AG10803 (cell line): ENCODE measurements at places on chromosomes 13 and 19.

GRCh38 chr13:112748947-112749735, 59.3 kb downstream of the ATP11A start:
- peak; percentile 41 for DNase-seq

DNA sequence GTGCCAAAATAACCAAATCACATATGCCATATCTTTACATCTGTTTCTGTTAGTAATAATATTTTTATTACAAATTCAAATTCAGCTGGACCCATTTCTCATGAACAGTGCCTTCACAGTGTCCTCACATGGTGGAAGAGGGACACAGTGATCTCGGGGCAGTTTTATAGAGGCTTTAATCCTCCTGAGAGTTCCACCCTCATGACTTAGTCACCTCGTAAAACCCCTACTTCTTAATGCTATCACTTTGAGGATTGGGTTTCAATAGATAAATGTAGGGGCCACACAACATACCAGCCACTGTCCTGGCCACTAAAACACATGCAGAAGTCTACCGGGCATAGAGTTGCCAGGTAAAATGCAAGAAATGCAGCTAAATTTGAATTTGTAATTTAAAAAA, 201.5 kb downstream of the MYO16 start:
- DNase-seq: no peak

GRCh38 chr13:50082426-50083281, 67.4 kb downstream of the KCNRG start:
- DNase-seq: peak; percentile 64

GRCh38 chr13:22735011-22735995, 445.5 kb upstream of the SGCG start:
- no peak for DNase-seq

GRCh38 chr19:38907227-38907626, 4.8 kb downstream of the CCER2 start:
- DNase-seq: no peak
